ENCODE measurements at places on chromosomes 12 and 14.

- DNase-seq: no peak
Measured at GRCh38 chr14:33711811-33712216, 239.1 kb downstream of the EGLN3 start.

GRCh38 chr12:54891717-54892478 is 37.6 kb downstream of the MUCL1 start:
- peak; percentile 99 for DNase-seq

DNA sequence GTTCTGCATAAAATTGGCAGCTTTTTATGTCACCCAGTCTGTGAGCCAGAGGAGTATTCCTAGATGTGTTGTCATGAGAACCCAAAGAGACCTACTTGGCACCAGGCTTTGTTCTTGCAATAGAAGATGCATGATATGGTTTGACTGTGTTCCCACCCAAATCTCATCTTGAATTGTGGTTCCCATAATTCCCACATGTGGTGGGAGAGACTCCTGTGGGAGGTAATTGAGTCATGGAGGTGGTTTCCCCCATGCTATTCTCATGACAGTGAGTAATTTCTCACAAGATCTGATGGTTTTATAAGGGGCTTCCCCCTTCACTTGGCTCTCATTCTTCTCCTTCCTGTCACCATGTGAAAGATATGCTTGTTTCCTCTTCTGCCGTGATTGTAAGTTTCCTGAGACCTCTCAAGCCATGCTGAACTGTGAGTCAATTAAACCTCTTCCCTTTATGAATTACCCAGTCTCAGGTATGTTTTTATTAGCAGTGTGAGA is 572.0 kb upstream of the ATP2B1 start:
- no peak for DNase-seq

GRCh38 chr12:116093915-116094314 is 183.6 kb downstream of the MED13L start:
- DNase-seq: no peak

DNA sequence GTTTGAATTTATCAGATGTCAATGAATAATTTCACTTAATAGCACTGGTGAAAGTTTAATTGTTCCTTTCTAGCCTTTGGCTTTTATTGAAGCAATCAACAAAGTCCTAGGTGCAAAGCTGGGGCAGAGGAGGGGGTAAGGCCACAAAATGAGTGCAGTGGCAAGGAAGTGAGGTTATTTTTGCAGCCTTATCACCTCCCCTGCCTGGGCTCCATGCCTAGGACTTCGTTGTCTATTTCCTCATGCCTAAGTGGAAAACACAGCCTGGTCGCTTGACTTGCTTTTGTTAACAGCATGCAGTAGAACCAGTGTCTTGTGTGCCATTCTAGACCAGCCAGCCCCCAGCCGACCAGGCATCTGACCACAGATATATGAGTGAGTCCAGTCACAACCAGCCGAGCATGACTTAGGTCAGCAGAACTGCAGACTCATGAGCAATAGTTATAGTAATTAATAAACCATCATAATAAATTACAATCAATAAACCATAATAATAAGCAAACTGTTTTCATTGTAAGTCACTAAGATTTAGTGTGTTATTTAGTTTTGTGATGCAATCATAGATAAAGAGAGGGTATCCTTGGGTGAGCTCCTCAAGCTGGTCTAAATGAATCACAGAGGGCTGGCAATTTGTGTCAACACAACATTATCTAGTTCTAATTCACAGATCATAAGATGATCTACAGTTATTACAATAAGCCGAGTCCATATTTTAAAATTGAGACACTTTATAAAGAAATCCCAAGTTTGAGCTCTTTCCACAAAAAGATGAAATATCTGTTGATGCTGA is 156.8 kb downstream of the GLT1D1 start:
- no peak for DNase-seq
